HL-60 (cell line): ENCODE measurements at places on chromosomes 4 and X.

- DNase-seq = no peak
Measured at GRCh38 chr4:47038263-47038662, 6.9 kb downstream of the GABRB1 start.

GRCh38 chr4:11669156-11669555, 240.5 kb upstream of the HS3ST1 start:
- no peak for DNase-seq

DNA sequence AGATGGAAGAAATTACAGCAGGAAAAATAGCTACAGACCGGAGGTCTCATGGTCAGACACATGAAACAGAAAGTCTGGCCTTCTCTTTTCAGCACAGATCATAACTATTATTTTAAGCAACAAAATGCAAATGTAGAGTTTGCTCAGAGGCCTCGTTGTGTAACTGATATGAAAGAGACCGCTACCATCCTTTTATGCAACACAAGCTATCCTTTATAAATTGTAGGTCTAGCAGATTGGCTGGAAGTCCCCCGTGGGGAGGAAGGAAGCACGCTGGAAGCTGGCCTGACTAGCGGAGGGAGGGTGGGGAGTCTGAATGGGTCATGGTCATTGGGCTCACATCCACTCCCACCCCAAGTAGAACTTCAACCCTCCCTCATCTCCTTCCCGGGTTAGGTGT, 27.7 kb downstream of the DMP1 start:
- no peak for DNase-seq

- no peak for DNase-seq
Measured at GRCh38 chr4:4647041-4647440, 105.2 kb upstream of the STX18 start.

GRCh38 chrX:14095702-14096101, 66.0 kb upstream of the GEMIN8 start:
- DNase-seq = peak; percentile 42

GRCh38 chrX:13218758-13219157, 101.1 kb downstream of the ATXN3L start:
- no peak for DNase-seq

DNA sequence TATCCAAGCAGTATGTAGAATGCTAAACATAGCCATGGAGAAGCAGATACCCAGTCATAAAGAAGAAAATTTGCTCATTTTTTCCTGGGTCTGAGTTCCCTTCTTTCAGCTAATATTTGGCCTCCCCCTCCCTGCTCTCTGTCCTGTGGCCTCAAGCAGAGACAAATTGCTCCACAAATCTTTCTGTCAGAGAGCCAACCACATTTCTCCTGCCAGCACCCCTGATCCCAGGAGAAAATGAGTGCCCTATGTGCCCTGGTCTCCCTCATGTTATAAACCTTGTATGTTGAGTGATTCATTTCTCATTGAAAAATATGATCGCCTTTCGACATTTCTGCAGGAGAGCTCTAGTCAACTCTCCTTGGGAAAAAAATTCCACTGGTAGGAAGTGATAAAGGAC, 82.0 kb downstream of the TMEM156 start:
- no peak for DNase-seq

DNA sequence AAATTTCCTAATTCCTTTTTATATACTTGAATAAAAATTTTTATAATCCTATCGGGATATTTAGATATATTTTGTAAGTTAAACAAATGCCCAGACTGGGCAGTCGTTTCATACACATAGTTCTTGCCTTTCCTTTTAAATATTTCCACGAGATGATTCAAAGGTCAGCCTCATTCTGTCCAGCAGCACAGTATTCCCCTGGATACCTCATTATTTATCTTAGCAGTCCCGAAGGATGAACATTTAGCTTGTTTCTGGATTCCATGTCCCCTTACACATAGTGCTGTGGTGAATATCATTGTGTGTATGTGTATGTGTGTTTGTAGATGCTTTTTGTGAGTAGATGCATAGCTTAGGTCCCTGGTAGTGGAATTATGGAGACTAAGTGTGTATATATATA, 38.3 kb downstream of the RAPGEF2 start:
- no peak for DNase-seq

- DNase-seq = peak; percentile 37
Measured at GRCh38 chr4:3384771-3385710, 56.7 kb upstream of the HGFAC start.

DNA sequence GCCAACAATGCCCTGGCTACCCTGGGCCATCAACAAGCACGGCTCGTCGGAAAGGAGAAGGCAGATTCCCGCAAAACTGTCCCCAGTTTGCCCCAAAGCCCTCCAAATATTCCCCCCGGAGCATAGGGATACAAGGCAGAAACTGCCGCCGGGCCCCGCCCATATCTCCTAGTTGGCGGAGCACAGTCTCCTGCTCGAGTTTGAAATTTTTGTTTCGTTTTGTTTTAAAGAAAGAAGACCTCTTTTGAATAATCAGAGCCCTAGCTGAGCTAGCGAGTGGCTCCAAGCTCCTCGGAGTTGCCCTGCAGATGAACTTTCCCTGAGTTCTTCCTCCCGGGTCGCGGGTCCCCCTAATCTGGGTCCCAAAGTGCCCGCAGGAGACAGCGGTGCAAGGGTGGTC, 138.1 kb upstream of the ZIC3 start:
- no peak for DNase-seq

- no peak for DNase-seq
Measured at GRCh38 chrX:7146020-7146702, 1.4 kb upstream of the STS start.

GRCh38 chr4:80811406-80811805, 219.1 kb upstream of the BMP3 start:
- DNase-seq = no peak

GRCh38 chrX:108224727-108225621, 133.4 kb downstream of the ATG4A start:
- DNase-seq = no peak

- no peak for DNase-seq
Measured at GRCh38 chrX:122269243-122269781, 914.8 kb upstream of the GRIA3 start.

DNA sequence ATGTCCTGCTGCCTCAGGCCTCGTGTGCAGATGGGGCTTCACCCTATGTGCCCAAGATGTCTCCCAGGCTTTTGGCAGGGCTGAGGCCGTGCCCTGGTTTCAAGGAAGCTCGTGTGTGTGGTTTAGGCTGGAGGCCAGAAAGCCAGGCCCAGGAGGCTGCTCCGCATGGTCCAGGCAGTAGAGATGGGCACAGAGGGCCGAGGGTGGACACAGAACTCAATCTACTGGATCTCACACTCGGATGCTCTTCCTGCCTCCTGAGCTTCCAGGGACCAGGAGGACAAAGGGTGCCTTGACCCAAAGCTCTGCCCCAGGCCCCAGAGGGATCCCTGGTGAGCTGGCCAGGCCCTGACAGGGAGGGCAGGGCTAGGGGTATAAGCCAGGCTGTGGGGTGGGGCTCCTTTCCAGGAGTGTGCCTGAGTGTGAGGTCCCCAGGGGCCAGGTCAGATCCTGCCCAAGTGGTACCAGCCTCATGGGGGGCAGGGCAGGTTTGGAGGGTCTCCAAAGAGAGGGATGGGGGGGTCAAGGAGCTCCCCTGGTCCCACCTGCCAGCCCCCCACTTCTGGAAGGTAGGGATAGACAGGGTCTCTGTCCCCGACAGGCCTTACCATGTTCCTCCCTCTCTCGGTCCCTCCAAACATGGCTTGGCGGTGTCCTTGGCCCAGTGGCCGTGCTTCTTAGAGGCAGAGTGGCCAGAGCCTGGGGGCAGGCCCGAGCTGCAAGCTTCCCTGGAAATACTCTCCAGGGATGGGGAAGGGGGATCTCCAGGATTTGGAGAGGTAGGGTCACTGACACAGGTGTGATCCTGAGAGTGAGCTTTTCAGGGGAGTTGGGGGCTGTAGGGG, 23.8 kb downstream of the HTRA3 start:
- DNase-seq = no peak

GRCh38 chr4:105236916-105237311, 90.2 kb downstream of the TET2 start:
- no peak for DNase-seq

DNA sequence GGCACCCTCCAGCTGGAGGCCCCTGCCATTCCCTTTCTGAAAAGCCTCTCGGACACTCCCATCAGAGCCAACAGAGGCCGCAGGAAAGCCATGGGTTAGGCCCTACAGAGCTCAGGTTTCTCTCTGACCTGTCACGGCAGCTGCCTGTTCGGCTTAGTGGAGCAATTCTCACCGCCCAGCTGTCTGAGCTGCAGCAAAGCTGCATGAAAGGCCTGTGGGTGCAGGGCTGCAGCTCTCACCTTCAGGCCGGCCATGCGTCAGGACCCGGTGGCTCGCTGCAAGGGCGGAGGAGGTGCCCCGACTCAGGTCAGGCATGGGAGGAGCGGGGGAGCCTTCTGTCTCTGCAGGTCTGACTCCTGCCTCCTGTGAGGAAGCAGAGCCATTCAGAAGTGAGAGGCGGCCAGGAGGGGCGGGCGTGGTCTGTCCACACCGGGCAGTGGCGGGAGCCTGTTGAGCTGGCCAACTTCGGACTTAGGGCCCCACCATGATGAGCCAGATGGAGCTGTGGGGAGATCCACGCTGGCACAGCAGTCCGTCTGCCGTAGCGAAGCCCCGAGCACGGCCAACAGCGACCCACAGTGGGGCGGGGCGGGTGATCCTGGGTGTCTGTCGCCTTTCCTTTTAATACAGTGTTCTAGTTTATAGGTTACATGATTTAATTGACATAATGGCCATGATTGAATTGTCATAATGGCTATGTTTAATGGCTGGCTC, 23.4 kb downstream of the PDE6B start:
- DNase-seq = no peak

DNA sequence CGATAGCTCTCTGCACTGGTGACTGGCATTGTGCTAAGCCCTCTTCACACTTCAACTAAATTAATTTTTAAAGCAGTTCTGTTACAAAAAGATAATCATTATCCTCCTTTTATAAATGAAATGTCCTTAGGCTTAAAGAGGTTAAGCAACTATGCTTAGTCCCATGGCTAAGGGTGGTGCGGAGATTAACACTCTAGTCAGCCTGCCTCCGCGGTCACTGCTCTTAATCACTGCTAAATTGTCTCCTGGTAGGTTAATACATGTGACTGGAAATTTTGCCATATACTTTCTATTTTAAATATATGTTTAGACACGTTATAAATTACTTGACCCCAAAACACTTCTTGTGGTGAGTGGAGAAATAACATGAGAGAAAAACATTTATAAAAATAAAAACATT, 473.7 kb downstream of the CENPC start:
- DNase-seq = no peak

- no peak for DNase-seq
Measured at GRCh38 chrX:35890699-35891098, 28.8 kb upstream of the CFAP47 start.

DNA sequence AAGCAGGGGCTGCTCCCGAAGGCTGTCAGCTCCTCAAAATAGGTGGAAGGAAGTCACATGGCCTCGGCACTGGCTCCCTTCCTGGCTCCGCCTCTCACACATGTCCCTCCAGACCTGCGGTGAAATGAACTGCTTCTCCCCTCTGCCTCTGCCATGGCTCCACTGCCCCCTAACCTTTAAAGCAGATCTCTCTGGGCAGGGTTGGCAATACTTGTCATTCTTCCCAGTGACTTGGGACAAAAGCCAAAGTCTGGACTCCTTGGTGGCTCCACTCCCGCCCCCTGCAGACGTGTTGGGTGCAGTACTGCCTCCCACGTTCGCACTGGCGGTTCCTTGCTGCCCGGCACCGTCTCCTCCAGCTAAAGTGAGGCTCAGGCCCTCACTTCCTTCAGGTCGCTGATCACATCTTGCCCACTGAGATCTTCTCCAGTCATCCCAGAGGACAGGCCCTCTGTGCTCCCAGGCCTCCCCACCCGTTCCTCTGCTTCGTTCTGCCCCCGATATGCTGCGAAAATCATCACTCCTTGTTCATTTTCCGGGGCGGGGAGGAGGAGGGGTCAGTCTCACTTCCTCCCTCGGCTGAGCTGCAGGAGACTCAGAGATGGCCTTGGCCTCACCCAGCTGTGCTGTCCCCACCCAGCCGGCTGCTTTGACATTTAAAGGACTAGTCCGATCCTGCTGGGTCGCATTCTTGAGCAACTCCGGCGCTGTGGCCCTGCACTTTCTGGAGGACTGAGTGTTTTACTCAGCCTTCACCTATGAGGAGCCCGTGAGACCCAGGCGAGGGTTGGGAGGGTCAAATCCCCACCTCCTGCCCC, 97.4 kb downstream of the PHKA2 start:
- DNase-seq = peak; percentile 54

GRCh38 chr4:174626342-174627008, 104.2 kb upstream of the HPGD start:
- DNase-seq = no peak

GRCh38 chr4:10879411-10880110, 195.0 kb upstream of the CLNK start:
- DNase-seq = no peak

DNA sequence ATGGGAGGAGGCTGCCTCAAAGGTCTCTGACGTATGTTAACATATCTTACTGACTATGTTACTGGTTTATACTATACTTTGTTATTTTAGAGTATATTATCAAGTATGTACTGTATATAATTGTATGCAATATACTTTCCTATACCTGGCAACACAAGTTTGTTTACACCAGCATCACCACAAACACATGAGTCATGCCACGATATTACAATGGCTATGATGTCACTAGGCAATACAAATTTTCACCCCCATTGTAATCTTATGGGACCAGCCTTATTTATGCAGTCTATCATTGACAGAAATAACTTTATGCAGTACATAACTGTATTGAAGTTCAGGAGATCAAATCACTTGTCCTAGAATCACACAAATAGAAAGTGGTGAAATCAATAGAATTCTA, 329.9 kb upstream of the SLC7A11 start:
- DNase-seq = no peak

GRCh38 chrX:131045726-131046125, 12.4 kb upstream of the ARHGAP36 start:
- no peak for DNase-seq

GRCh38 chr4:139457318-139457717, 3.4 kb downstream of the RAB33B start:
- DNase-seq = no peak

GRCh38 chr4:172628263-172628662, 540.3 kb upstream of the GALNT7 start:
- no peak for DNase-seq

DNA sequence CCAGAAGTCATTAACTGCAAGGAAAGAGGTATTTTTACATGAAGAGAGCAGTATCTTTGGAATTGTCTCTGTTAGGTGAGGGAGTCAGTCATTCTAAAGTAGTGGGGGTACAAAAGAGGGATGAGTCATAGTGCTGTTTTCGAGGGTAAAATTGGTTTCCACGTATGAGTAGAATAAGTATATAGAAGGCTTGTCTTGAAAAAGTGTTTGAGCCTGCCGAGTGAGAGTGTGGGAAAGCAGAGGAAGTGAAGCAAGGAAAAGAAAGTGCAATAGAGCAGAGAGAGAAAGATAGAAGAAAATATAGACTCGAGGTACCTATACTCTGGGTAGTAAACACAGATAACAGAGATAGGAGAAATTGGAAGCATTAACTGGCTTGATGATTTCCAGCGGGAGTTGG, 696.4 kb downstream of the DMD start:
- no peak for DNase-seq

DNA sequence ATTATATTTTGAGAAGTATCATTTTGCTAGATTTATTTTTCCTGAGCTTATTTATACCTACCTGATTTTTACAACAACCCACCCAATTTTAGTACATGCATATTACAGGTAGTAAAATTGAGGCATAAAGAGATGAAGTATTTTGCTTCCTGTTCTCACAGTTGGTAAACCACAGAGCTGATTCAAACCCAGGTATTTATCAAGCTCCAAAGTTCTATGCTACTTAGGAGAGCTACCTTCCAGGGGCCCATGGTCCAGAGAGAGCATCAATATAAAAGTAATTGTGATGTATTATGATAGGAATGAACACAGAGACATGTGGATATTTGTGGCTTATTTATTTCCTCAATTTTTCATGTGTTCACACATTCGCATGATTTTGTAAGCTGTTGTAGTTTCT, 20.2 kb upstream of the GBA3 start:
- DNase-seq = no peak
